Erythroblast (primary cell): ENCODE measurements at places on chromosomes 4 and X.
A peak's percentile ranks its signal among the peaks of the same experiment; 100 is the strongest.

- DNase-seq, result no peak
These were observed 61.8 kb upstream of the KLHL13 start for GRCh38 chrX:118178450-118178849.

DNA sequence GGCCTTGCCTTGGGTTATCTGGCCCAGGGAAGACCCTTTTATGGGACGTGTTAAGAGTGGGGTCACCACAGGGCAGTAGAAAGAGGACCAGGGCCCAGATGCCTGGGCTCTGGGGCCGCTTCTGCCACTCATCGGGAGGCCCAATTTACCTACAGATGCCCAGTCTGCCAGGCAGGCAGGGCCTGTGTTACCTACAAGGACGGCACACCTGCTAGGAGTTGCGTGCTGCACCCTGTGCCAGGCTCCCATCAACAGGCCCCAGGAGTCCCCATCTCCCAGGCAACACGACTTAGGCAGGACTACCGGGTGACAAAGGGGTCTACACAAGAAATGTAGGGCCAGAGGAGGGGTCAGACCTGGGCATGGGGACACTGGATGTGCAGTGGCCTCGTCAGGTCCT is 34.6 kb downstream of the WDR1 start:
- DNase-seq, result no peak

GRCh38 chrX:10198254-10198653 is 41.5 kb downstream of the CLCN4 start:
- peak; percentile 2 for DNase-seq

DNA sequence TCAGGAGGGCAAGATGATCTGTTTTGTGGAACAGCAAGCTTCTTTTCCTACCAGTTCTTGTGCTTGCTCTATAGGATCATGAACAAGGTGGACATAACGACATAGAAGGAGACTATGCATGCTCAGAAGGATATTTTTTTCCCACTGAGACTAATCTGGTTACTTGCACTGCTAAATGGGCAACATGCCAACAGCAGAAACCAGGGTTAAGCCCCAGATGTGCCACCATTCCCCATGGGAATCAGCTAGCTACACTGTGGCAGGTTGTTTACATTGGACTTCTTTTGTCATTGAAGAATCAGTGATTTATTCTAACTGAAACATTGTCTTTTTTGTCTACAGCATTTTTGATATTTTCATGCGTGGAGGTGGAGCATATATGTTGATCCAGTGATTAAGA is 165.6 kb downstream of the C4orf33 start:
- DNase-seq, result no peak

- peak; percentile 39 for DNase-seq
These were observed 16.6 kb upstream of the PTCHD1 start for GRCh38 chrX:23317799-23318724.

DNA sequence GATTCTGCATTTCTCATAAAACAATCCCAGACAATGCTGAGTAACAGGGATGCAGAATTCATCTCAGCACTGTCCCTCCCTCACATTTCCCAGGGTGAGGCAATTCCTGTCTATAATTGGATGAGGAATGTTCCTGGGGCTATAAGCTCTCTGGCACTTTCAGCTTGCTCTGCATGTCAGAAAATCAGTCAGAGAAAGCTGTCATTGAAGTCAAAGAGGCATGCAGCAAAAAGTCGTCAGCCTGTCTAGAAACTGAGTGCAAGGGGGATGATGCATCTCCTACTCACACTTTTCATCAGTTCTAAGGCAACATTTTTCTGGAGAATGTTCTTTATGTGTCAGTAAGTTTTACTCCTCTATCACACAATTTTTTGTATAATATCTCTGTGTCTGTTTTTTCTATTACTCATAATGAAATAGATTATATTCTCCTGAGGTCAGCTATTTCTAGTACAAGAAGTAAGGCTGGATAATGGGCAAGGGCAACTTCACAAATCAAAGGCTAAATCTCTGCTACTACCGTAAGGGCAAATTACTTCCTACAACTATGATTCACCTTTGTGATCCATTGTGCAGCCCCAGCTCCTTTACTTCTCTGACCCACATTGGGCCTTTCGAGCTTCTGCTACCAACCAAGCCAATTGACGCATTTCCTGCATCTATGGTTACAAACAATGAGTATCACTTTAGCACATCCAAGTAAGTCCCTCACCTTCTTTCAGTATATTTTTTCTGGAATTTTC is 56.0 kb downstream of the TASL start:
- no peak for DNase-seq

DNA sequence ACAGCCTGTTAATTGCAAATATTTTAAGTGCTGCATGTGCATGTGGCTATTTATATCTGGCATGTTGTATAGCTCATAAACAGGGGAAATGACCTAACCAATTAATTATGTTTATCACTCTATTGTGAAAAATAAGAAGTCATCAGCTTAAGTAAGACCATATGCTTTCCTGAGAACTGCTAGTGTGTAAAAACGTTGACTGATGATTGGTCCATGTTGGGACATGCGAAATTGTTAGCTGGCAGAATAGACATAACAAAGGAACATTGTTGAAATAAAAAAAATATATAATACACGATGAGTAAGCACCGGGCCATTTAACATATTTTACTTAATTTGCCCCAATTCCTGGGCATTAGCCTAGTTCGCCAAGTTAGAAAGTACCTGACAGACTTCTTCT is 207.5 kb downstream of the ANK2 start:
- DNase-seq, result no peak

DNA sequence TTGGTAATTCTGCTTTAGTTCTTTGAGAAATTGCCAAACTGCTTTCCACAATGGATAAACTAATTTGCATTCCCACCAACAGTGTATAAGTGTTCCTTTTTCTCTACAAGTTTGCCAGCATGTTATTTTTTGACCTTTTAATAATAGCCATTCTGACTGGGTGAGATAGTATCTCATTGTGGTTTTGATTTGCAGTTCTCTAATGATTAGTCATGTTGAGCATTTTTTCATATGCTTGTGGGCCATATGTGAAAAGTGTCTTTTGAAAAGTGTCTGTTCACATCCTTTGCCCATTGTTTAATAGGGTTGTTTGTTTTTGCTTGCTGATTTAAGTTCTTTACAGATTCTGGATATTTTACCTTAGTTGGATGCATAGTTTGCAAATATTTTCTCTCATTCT is 25.9 kb downstream of the ENPEP start:
- no peak for DNase-seq

- no peak for DNase-seq
These were observed 226.9 kb downstream of the FSTL5 start for GRCh38 chr4:161936625-161937550.

DNA sequence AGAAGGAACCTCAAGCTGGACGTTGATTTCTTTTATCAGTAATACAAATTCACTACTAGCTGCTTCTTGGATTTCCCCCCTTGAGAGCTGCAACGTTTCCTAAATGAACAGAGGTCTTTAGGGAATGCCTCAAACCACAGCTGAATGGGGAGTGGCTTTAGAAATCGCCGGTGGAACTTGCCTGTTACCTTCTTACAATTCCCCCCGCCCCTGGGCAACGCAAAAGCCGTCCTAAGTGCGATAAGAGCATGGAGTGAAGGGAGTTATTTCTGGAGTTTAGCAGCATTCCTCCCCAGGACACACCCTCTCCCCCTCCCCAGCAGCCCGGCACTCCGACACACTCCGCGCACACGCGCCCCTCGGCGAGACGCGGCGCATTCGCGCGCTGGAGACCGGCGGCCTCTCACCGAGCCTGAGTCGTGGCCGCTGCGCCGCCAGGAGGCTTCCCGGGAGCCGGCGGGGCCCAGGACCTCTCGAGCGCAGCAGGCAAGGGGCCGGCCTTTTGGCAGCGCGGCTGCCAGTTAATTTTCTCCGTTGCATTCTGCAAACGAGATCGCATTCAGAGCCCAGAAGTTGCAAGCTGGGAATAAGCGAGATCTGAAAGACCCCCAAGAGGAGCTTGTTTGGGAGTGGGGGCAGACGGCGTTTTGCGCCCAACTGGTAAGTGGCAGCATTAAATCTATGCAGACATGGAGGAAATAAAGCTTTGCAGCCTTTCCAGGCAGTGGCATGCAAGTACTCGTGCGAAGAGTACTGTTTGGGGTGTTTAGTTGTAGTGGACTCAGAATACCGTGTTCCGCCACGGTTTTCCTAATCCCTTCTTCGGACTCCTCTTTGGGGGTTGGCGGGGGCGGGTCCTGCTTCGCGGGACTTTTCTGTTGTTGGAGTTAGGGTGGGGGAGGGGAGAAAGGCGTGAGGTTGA is 134.7 kb downstream of the PALLD start:
- DNase-seq, result peak; percentile 11

- DNase-seq, result no peak
These were observed 61.6 kb upstream of the SORCS2 start for GRCh38 chr4:7130621-7131211.

DNA sequence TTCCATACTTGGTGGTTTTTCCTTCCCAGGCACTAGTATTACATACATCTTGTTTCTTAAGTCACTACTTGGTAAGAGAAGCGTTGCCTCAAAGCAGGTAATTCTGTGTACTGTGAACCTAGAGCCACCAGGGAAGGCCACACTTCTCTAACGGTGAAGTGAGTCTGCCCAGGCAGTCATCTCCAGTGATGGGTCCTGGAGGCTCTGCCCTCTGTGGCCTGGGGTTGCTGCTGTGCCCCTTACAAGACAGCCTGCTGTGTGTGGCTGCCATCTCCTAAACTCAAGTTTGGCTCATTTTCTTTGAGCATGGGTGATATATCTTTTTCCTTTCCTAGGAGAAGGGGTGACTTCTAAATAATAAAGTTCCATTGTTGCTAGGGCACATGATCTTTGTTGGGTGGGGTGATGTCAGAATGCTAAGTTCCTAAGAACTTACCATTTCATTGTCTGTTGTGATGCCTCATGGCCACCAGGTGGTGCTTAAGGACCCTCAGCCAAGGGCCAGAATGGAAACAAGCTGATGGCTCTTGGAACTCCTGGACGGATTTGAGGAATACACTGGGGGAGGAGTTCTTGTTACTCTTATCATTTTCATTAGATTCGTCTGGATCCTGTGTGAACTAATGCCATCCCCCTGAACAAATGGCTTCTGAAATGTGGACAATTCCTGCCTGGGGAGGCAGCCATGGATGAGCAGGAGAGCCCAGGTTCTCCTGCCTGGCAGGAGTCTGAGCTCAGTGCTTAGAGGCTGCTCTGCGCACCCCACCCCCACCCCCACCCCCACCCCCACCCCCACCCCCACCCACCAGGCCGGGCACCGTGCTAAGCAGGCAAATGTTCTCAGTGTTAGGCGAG is 41.1 kb upstream of the WDR1 start:
- DNase-seq, result peak; percentile 71

DNA sequence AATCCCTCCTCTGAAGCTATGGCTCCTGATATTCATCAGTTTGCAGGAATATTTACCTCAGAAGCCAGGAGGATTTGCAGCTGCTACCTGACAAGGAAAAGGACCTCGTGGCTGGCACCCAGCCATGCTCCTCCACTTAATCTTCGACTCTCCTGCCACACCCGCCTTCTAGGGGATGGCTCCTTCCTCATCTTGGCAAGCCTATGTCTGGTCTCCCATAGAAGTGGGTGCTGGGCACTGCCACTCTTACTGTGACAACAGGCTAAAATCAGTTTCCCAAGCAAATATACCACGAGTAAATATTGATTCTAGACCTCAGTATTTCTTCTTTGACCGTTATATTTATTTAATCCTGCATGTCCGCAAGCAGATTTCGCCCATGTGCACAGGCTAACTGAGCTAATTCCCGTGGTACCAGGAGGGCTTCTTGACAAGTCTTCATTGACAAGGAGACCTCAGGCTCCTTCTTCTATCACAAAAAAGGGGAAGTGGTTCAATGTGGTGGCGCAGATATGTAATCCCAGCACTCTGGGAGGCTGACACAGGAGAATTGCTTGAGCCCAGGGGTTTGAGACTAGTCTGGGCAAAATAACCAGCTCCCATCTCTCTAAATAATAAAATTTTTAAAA is 52.6 kb upstream of the DCTD start:
- DNase-seq, result no peak

DNA sequence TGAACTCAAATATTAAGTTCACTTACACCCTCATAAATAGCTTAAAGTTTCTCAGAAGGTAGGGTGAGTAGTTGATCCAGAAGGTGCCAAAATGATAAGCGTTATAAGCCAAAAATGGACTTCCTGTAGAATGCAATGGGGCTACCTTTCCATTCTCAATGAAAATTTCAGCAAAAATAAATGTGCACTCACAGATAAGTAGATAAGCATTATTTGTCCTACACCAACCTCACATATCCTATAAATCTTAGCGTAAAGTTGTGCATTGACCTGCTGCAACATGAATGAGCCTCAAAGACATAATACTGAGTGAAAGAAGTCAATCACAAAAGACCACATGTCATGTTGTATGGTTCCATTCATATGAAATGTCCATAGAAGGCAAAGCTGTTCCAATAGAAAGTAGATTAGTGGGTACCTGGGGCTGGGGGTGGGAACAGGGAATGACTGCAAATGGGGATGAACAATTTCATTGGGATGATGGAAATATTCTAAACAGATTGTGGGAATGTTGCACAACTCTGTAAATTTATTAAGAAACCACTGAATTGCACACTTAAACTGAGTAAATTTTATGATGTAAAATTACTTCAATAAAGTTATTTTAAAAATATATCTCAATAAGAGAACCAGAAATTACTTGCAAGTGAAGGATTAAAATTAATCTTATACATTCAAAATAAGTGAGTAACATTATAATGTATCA is 100.9 kb downstream of the AMELX start:
- DNase-seq, result no peak

- DNase-seq, result no peak
These were observed 108.8 kb upstream of the IGSF1 start for GRCh38 chrX:131397891-131398290.

DNA sequence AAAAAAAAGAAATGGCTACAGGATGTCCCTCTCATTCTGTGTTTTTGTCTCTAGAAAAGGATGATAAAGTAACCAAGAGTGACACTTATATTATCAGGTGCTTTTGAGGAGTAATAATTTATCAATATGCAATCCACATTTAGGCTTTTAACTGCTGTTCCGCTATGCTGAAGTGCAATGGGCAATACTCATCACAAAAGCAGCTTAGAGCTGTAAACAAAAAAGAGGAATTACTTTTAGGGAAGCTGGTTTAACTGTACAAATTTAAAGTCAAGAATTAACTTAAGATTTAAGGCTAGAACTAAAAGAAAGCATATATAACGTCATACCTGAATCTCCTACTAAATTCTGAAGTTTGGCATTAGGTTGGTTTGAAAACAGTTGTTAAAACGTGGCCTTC is 93.5 kb upstream of the DDX3X start:
- DNase-seq, result no peak

DNA sequence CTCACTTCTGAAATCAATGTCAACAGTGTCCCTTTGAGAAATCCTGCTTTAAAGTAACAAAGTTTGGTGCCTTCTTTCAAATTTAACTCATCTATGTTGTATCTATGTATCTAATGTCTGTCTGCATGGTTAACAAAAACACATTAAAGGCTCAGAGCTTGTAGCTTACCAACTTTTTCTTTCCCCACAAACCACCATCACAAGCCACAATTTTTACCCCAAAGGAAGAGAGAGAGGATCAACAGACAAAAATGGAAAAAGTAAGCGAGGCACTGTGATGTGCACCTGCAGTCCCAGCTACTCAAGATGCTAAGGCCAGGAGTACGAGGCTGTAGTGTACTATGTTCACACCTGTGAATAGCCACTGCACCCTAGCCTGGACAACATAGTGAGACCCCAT is 17.2 kb downstream of the ATRX start:
- no peak for DNase-seq

GRCh38 chrX:130830599-130831346 is 72.2 kb downstream of the ENOX2 start:
- peak; percentile 13 for DNase-seq
